ENCODE measurements at places on chromosomes 11 and 22.

DNA sequence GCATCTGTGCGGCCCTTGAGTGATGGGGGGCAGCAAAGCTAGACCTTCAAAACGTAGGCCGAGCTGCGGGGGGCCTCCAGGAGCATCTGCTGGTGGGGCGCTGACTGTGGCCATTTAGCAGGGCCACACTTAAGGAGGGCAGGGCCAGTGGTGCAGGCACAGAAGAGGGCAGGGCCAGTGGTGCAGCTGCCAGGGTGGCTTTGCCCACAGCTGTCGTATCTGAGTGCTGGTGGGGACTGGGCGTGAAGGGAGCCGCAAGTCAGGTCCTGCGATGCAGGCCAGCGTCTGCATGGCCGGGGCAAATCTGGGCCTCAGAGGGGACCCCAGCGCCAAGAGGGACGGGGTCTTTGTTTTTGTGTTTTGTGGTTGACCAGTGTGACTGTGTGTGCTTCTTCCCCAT is 27.7 kb downstream of the RNH1 start:
- DNase-seq, result no peak

DNA sequence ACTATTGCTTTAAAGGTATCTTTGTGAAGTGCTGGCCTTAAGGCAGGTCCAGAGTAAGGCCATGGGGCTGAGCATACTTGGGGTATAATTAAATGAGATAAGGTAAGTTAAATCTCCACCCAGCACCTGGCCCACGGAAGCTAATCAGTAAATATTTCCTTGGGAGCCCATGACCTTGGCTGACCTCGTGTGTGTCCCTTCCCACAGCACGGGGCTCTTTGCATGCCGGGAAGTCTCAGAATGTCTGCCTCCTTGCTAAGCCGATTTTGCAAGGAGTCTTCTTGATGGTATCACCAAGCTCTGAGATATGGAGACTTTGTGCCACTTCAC is 46.5 kb downstream of the ADM start:
- DNase-seq, result no peak

- DNase-seq, result peak; percentile 35
Observed at GRCh38 chr22:24421428-24421931, 5.9 kb upstream of the ADORA2A start.

- DNase-seq, result no peak
Observed at GRCh38 chr11:73258104-73259035, 13.8 kb upstream of the P2RY6 start.

DNA sequence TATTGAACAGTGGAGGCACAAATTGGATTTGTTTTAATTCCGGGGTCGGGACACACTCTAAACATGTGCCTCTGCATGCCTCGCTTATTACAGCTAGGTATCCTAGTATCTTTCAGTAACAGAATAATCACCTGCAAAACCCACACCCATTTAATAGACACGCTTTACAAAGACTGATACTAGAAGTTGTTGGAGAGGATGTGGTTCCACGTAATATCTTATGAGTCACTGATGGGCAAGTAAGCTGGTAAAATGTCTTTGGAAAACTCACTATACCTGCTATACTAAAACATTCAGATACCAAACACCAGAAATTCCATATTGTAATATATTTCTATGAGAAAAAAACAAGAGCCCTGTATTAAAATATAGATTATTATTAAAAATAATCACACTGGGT is 84.0 kb downstream of the GGTLC2 start:
- DNase-seq, result peak; percentile 21

- no peak for DNase-seq
Observed at GRCh38 chr11:131498631-131499160, 128.3 kb downstream of the NTM start.

DNA sequence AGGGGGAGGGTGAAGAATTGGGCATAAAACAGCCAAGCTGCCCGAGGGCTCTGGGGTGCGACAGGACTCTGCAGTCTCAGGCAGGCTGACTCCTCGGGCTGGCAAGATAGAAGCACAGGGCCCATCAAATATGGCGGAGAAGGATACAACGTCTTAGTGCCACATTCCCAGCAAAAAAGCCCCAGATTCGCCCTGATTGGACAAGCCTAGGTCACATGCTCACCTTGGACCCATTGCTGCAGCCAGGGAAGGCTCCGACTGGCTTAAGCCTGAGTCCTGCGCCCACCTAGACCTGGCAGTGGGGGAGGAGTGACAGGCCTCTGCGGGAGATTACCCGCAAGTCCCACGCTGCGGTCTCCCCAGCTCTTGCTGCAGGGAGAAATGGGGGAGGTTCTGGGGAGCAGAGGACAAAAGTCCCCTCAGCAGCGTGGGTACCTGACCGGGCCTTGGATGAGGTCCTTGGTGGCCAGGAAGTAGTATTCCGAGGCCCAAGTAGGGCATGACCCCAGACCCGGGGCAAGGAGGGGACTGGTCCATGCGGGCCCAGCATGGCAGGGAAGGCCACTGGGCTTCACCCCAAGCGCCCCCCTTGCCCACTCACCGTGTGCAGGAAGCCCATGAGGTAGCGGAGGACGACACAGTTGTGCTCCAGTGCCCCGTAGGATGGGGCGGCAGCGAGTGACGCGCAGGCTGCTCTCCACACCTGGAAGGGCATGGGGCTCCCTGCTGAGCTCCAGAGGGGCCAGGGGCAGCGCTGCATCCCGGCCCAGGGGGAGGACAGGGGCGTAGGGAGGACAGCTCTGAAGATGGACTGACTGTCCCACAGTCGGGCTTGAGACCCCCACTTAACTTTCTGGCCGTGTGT is 113.0 kb downstream of the ARHGAP8 start:
- DNase-seq, result no peak
